Hepatic stellate cell (primary cell): ENCODE measurements at places on chromosomes 16 and 17.

- no peak for DNase-seq
Observed at GRCh38 chr17:49342575-49342936, 19.5 kb downstream of the ZNF652 start.

DNA sequence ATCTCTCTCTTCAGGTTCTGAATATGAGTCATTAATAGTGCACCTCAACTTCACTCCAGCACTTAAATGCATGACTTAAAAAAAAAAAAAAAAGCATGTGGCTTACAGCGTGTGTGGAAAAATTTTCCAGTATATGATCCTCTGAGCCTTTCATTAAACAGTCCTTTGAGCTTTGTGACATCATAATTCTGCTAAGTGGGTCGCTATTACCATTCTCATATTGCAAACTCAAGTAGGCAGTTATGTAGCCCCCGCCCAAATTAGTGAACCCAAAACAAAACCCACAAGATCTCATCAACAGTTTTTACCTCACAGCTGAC lies 672 bp downstream of the CMTR2 start:
- no peak for DNase-seq

DNA sequence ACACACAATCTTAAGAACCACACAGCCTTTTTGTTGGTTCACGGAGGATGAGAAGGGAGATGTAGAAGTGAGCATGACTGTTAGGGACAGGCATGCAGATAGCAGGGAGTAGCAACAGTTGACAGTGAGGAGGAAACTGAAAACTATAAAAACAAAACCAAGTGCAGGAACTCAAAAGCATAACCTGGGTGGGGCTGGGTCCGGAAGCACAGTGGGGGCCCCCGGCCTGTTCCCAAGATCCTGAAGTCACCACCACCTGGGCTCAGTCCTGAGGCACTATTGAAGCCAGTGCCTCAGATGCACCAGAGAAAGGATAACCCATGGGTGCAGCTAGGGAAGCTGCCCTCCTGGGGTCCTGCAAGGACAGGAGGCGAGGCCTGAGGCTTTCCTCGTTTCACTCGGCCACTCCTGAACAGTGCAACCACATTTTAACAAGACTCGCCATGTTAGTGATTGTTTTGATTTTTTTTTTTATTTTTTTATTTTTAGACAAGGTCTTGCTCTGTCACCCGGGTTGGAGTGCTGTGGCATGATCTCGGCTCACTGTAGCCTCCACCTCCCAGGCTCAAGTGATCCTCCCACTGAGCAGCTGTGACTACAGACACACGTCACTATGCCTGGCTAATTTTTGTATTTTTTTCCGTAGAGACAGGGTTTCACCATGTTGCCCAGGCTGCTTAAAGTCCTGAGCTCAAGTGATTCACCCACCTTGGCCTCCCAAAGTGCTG lies 27.7 kb upstream of the CBX4 start:
- DNase-seq = no peak

DNA sequence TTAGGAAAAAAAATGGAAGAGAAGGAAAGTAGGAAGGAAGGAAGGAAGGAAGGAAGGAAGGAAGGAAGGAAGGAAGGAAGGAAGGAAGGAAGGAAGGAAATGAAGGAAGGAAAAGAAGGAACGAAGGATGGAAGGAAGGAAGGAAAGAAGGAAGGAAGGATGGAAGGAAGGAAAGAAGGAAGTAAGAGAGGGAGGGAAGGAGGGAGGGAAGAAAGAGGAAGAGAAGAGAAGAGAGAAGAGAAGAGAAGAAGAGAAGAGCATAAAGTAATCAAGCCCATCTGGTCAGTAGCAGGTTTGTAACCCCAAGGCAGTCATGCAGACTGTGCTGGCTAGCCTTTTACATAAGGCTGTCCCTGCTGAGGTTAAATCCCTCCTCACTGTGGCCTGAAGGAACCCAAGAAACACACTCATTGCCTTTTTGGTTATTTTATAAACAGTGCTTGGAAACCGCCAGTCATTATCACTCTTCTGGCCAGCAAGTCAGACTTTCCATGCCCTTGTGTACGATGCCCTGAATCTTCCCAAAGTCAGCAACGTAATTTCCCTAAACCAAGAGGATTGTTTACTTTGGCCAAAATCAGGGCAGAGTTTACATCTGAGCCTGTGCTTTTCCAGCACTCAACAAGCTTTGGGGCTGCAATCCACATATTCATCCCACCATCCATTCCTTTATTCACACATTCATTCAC lies 409.6 kb upstream of the MAF start:
- DNase-seq = no peak

DNA sequence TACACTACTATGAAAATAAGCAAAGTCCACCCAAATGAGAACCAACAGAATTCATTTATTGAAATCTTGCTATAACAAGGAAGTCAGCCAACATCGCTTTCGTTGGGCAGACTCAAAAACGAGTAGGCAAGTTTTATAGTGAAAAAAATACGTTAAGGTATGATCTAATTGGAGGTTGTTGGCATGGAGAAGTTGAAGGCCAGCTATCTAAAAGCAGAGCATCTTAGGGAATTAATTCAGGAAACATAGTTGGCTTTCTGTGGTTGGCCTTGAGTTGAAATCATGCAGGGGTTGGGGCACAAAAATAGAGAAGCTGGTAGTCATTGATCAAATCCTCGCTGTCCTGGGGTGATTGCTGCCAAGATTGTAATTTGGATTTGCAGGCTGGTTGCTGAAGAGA lies 118.3 kb downstream of the PPM1E start:
- DNase-seq = no peak

- no peak for DNase-seq
Observed at GRCh38 chr16:9966569-9967157, 215.6 kb downstream of the GRIN2A start.

DNA sequence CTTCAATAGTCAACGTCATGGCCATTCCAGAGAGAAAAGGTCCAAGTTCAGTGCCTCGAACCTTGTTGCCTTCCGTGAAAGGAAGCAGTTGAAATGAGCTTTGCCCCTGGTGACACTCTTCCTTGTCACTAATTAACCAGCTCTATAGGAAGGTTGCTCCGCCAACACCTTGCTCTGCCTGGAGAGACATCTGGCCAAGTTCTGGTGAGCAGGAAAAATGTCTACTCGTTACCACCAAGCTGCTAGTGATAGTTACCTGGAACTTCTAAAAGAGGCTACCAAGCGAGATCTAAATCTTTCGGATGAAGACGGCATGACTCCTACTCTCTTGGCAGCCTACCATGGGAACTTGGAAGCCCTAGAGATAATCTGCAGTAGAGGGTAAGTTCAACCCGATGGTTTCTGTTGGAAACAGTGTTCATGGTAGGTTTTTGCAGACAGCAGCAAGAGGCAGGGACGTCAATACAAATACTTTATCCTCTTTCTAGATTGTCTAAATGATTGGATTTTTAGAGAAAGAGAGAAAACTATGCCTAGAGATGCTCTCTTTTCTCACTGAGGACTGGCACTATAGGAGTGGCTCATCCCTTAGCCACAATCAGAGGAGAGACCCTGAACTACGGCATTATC lies at the start of gene ANKS4B:
ANKS4B (plus strand) TSS at position 179 of the 630 bp plus-strand sequence; CDS start at position 218, 39 bp downstream.
- DNase-seq = no peak

- DNase-seq = no peak
Observed at GRCh38 chr17:75503337-75503950, 11.9 kb downstream of the CASKIN2 start.

- peak; percentile 22 for DNase-seq
Observed at GRCh38 chr17:64411999-64412771, 21.5 kb upstream of the PECAM1 start.

- DNase-seq = peak; percentile 64
Observed at GRCh38 chr16:30628628-30629540, 18.7 kb upstream of the ZNF689 start.

DNA sequence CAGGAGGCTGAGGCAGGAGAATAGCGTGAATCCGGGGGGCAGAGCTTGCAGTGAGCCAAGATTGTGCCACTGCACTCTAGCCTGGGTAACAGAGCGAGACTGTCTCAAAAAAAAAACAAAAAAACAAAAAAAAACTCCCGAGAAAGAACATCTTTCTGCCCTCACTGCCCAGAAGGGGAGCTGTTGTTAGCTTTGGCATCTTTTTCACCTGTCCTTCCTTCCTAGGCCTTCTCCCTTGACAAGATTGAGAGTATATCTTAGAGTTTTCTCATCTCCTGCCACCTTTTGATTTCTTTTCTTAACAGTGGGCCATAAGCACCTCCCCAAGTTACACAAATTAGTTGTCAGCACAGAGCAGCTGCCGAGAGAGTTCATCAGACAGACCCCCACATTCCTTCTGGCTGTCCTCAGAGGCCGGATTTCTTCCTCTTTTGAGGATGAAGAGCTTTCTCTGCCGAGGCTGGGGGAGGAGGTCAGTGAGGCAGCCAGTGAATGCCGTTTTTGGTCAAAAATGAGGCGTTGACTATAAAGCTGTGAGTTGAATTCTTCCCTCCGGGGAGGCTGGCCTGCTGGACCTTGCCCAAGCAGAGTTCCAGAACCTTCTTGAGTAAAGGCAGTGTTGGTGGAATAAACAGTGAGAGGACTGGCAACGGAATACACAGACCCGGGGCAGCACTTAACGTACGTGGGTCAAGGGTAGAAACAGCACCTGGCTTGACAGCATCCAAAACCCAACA lies 127.0 kb downstream of the ABCC6 start:
- DNase-seq = peak; percentile 66

GRCh38 chr17:1713160-1713877 lies 3.1 kb upstream of the TLCD2 start:
- DNase-seq = no peak

- DNase-seq = peak; percentile 94
Observed at GRCh38 chr17:1573932-1574696, 11.5 kb upstream of the PITPNA start.

DNA sequence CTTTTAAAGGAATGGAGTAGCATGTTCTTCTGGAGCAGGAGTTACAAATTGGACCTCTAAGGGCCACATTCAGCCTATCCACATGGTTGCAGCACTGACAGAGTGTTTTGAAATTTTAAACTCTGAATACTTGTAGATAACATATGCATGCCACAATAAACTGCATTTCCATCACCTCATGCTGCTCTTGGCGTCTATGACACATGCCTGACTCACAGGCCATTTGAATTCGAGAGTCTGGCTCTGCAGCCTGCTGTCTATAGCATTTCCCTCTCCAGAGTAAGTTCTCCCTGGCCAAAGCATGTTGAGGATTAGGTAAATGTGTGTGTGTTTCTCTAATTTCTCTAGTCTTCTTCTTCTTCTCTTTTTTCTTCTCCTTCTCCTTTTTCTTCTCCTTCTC lies 28.7 kb upstream of the MYOCD start:
- DNase-seq = peak; percentile 60

DNA sequence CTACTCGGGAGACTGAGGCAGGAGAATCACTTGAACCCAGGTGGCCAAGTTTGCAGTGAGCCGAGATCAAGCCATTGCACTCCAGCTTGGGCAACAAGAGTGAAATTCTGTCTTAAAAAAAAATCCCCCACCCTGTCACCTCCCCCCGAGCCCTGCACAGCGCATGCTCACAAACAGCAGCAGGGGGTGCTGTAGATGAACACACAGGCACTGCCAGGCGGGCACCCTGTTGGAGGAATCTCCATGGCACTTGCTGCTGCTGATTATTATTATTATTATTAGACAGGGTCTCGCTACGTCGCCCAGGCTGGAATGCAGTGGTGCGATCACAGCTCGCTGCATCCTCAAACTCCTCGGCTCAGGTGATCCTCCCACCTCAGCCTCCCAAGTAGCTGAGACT lies 24.6 kb downstream of the FZD2 start:
- no peak for DNase-seq

GRCh38 chr17:80225230-80225629 lies 5.0 kb downstream of the SLC26A11 start:
- no peak for DNase-seq

DNA sequence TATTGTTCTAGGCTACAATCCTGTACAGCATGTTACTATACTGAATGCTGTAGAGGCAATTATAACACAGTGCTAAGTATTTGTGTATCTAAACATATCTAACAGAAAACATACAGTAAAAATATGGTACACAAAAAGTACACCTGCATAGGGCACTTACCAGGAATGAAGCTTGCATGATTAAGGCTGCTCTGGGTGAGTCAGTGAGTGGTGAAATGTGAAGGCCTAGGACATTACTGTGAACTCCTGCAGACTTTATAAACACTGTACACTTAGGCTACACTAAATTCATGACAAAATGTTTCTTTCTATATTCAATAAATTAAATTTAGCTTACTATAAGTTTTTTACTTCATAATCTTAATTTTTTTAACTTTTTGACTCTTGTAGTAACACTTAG lies 37.1 kb downstream of the AMFR start:
- DNase-seq = no peak

- no peak for DNase-seq
Observed at GRCh38 chr16:29007730-29008593, 23.1 kb downstream of the LAT start.

DNA sequence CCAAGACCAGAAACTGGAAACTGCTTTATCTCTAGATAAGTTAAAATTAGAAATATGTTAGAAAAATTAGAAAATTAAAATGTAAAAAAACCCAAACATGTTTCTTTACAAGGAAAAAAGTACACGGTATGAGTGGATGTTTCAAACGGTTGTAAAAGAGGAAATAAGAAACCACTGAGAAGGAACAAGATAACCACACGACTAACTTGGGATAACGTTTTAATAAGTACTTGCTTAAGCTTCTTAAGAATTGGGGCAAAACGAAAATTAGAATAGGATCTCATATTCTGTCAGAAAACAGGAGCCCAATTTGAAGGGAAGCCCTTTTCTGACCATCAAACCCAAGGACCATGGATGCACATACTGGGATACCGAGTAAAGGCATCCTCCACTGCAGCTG lies 31.0 kb downstream of the MBTPS1 start:
- DNase-seq = no peak

DNA sequence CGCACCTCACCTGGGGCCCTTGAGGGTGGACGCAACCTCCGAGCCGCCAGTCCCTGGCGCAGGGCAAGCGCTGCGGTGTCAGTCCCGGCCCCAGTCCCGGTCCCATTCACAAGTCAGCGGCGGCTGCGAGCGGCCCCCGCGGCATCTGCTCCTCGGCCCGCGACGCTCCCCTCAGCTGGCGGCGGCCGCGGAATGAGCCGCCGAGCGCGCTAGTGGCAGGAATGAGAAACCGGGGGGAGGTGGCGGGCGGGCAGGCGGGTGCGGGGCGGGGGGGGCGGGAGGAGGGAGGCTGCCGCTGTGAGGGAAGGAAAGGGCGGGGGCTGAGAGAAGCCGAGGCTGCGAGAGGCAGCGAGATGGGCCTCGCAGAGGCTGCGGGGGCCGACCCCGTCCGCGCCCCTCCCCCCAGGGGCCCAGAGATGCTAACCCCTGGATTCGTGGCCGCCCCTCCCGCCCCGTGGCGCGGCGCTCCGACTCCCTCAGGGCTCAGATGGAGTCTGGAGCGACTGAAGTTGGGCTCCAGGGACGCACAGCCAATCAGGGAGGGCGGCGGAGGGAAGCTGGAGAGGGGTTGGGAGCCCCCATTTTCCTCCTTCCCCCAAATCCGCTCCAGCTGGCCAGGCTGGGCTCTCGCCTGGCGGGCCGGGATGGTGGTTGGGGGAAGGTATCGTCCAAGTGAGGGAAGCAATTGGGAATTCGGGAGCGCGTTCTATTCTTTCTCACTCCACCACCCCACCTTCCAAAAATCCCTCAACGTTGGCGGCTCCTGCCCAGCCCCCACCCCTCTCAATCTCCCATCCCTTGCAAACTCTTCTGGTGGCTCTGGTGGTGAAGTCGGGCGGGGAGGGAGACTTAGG lies at the start of gene CDH11:
CDH11 (minus strand) TSS at position 194 of the 854 bp plus-strand sequence. CDS start 117,194 bp downstream, outside the sequence.
- peak; percentile 82 for DNase-seq
